GM12878 (cell line): ENCODE measurements at places on chromosomes 4 and X. TPM values are rescaled to one million over a fixed set of nuclear protein-coding genes. Genes with fewer than 3 reads are reported as not detected.

ZNF141 gene
- 16.0 and 16.7 TPM in 2 replicates for total RNA-seq

RAB39B gene
- 6.5 and 7.6 TPM in 2 replicates for total RNA-seq

DNA sequence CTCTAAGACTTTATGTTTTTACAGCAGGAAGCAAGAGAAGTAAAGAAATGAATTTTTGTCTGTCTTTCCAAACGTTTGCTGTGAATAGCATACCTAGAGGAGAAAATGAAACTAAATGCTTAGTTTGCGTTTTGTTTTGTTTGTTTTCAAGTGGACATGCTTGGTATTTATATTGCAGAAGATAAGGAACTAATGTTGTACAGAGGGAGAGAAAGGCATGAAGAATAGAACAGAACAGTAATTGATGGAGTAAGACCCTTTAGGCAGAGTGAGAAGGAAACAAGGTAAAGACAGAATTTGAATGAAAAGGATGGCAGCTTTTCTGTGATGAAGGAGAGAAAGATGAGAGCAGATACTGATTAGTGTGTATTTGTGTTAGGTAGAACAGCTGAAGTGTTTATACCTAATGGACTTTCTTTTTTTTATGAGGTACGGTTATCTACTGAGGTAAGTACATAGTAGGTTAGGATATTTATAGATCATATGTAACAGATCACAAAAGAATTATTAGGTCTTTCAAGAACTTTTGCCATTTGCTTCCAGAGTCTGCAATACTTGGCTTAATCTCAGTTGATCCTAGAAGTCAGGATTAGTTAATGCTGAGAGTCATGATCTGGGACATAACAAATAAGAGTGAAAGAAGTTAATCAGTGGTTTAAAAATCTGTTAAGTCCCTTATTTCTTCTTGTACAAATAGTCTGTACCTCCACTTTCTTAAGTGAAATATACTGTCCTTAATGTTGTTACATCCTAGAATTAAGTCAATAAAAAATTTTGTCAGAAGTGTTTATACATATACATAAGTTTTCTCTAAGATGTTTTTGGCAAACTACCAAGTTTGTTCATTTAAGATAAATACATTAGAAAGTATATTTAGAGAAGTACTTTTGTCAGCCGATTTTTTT lies 36.8 kb downstream of the FABP2 start:
- peak overlapping the region; percentile 44; the same call in 1 of the 2 replicates for H3K4me3 ChIP-seq
- H3K4me1 ChIP-seq: no peaks in the 10 kb centered on the region
- no peak for DNase-seq
- H3K36me3 ChIP-seq: no peaks in the 10 kb centered on the region
- H3K27ac ChIP-seq: no peak overlapping the region

DNA sequence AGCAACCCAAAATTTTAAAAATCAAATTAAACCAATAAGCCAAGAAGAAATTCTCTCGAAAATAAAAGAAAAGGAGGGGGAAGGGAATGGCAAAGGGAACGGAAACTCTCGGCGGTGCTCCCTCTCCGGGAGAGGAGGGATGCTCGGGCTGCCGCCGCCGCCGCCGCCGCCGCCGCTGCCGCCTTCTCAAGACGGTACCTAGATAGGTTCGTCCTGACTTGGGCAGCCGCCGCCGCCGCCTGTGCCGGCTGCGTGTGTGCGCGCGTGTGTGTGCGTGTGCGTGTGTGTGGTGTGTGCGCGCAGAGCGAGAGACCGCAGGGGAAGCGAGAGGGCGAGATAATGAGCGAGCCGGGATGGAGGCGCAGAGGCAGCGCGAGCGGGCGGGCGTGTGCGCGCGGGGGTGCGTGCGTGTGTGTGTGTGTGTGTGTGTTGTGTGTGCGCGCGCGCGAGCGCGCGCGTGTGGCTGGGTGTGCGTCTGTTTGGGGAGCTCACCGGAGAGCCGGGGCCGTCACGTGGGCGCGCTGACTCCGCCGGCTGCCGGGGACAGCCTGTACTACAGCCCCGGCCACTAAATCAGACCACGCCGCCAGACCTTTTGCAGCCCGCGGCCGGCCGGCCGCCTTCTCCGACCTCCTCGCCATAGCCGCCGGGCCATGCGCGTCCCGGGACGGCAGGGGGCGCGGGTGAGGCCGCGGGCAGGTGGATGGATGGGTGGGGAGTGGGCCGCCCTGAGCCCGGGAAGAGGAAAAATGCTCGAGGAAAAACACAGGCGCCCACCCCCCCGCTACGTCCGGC lies 111.6 kb downstream of the DHX15 start:
- H3K4me3 ChIP-seq: peak overlapping the region; percentile 65
- H3K36me3 ChIP-seq: no peaks in the 10 kb centered on the region
- H3K27ac ChIP-seq: no peak overlapping the region

GRCh38 chrX:65596270-65597034 lies 61.9 kb upstream of the LAS1L start:
- peak overlapping the region; percentile 67 for H3K27ac ChIP-seq
- peaks cover 19% of the 10 kb centered on the region for H3K4me1 ChIP-seq
- peak overlapping the region; percentile 8; the same call in 1 of the 2 replicates for H3K4me3 ChIP-seq
- H3K27me3 ChIP-seq: no peaks in the 10 kb centered on the region
- peak; percentile 43 for DNase-seq

DNA sequence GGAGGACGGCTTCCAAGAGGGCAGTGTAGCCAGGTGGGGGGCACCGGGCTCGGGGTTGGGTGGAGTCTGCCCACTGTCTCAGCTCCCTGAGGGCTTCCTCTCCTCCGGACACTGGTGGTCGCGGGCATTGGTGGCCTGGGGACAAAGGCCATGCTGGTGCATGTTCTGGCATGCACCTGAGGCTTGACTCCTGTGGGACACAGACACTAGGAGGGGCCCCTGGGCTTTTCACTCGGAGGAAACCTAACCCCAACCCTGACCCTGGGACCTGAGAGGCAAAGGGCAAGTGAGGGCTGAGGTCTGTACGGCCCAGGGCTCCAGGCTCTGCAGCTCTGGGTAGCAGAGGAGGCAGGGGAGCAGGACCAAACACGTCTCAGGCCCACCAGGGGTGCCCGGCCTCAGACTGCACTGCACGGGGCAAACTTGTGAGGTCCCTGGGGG lies 22.3 kb upstream of the FGFR3 start:
- H3K36me3 ChIP-seq: no peaks in the 10 kb centered on the region
- peaks cover 9% of the 10 kb centered on the region for H3K4me1 ChIP-seq
- H3K27ac ChIP-seq: no peak overlapping the region
- no peak overlapping the region for H3K4me3 ChIP-seq
- DNase-seq: no peak
- peaks cover 3% of the 10 kb centered on the region; the same call in 1 of the 2 replicates for H3K27me3 ChIP-seq
